KG1 (cell line): ENCODE measurements at places on chromosomes 12 and 14.

DNA sequence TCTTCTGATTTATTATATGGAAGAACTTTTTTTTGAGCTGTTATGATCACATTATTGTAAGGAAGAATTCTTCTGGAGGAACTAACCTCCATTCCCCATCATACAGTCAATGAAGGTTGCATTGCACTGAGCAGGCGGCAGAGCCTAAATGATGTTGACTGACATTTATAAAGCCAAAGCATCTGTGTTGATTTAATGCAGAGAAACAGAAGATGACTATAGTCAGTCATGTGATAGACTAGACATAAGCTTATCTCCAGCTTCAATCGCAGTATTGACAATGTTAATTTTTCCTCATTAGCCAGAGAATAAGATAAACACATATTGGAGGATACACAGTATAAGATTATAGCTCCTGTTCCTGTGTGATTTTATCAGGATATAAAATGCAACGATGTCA lies 82.0 kb downstream of the PRICKLE1 start:
- no peak for DNase-seq

DNA sequence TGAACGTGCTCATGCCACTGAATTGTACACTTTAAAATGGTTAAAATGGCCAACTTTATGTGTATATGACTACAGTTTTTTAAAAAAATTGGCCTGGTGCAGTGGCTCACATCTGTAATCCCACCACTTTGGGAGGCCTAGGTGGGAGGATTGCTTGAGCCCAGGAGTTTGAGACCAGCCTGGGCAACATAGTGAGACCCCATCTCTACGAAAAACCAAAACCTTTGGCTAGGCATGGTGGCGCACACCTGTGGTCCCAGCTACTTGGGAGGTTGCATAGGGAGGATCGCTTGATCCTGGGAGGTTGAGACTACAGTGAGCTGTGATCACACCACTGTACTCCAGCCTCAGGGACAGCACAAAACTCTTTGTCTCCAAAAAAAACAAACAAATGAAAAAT lies 5.3 kb downstream of the BRI3BP start:
- DNase-seq = no peak

GRCh38 chr14:53306267-53306721 lies 153.2 kb upstream of the DDHD1 start:
- peak; percentile 39 for DNase-seq

GRCh38 chr12:64938179-64938578 lies 113.7 kb downstream of the TBC1D30 start:
- DNase-seq = no peak

- no peak for DNase-seq
Observed at GRCh38 chr14:74891870-74892269, 10.2 kb downstream of the DLST start.

DNA sequence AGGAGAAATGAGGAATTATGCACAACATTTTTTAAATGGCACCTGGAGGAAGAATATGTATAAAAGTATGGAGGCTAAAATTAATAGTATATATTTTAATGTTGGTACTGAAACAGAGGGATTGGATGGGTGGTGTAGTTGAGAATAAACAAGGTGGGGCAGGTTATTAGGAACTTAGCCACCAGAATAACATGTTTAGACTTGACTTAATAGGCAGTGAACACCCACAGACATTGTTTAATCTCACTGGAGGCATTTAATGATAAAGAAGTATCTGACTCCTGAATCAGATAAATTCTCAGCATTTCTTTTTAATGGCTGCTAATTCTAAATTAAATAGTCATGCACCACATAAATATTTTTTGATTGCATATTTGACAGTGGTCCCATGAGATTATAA lies 139.7 kb downstream of the CNTN1 start:
- no peak for DNase-seq

- no peak for DNase-seq
Observed at GRCh38 chr14:30564868-30565248, 5.9 kb downstream of the G2E3 start.

GRCh38 chr14:56341766-56342493 lies 223.7 kb downstream of the PELI2 start:
- DNase-seq = no peak
